ENCODE measurements at places on chromosomes 3 and 15.

- DNase-seq = no peak
Measured at GRCh38 chr15:62187425-62187824, 22.3 kb upstream of the C2CD4B start.

GRCh38 chr3:126417515-126417914 lies 22.8 kb downstream of the CFAP100 start:
- DNase-seq = no peak

- DNase-seq = peak; percentile 40
Measured at GRCh38 chr3:139774560-139775302, 97.0 kb upstream of the NMNAT3 start.

GRCh38 chr3:13420045-13420830 lies at the start of gene NUP210:
Gene NUP210, minus strand, starts transcription at chr3:13420322. Its CDS starts 96 bp downstream, at chr3:13420226.
- DNase-seq = peak; percentile 42

DNA sequence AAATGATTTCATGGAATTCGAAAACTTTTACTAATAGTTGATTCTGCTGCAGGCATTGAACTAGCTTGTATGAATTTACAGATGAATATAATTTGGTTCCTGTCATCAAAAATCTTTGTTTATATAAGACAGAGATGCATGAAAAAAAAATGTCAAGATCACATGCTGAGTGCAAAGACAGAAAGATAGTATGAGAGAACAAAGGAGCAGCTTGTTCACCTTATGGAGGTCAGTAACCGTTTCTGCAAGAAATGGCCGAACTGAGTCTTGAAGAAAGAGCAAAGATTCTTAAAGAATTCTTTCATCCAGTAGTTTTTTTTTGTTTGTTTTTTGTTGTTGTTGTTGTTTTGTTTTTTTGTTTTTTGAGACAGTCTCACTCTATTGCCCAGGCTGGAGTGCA lies 450.6 kb downstream of the TUSC7 start:
- no peak for DNase-seq

- peak; percentile 86 for DNase-seq
Measured at GRCh38 chr3:48656061-48656840, 6.4 kb downstream of the CELSR3 start.

- DNase-seq = no peak
Measured at GRCh38 chr3:24500806-24501205, 6.2 kb upstream of the THRB start.

GRCh38 chr3:13504161-13504831 lies 24.2 kb downstream of the HDAC11 start:
- DNase-seq = no peak

- no peak for DNase-seq
Measured at GRCh38 chr3:37255990-37256308, 81.6 kb upstream of the LRRFIP2 start.

DNA sequence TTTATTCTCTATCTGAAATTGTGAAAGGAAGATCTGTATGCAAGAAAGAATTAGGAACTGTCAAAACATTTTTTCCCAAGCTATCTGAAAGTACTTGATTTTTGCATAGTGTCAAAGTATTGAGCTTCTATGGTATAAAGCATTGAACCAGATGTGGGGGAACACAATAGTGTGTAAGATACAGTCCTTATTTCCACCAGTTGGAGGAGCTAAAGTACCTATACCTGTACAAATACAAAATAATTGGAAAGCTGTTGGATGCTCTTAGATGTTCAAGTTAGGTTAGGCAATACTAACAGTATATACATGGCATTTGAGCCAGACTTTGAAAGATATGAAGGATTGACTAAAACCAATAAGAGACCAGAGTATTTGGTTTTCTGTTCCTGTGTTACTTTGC lies 148.4 kb downstream of the B3GALNT1 start:
- DNase-seq = no peak

- DNase-seq = no peak
Measured at GRCh38 chr15:95763426-95763825, 567.1 kb upstream of the NR2F2 start.

GRCh38 chr15:69058830-69059556 lies 44.5 kb downstream of the NOX5 start:
- peak; percentile 81 for DNase-seq

DNA sequence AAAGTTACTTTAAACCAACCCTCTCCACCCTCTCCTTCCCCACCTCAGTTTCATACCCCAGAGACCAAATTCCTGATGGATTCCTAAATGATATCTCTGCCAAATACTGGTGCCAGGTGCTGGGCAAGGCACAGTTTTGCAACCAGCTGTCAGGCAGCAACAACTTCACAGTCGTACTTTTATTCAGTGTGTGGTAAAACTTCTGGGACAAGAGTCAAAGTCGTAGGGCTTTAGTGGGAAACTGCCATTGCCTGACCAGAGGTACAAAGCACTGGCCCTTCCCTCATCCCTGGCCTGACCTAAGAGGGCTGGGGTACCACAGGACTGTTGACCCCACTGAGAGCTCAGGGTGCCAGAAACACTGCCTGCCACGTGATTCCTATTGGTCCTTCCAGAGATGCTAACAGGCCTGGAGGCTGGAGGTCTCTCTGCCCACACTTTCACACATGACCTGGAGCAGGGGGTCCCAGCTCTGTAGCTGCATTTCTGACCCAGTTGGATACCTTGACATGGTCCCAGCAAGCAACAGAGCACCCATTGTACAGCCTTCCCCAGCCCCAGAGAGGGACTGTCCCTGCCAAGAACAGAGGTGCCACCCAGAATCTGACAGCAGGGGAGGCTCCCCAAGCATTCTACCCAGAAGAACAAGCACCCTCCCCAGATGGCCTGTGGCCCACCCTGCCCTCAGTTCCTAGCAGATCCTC lies 59.9 kb downstream of the LIPC start:
- DNase-seq = no peak

GRCh38 chr15:59438625-59439290 lies 772 bp downstream of the FAM81A start:
- peak; percentile 22 for DNase-seq

GRCh38 chr3:114551770-114552526 lies 258.1 kb downstream of the TIGIT start:
- DNase-seq = peak; percentile 80
